ENCODE measurements at places on chromosomes 13 and 19. TPM values are rescaled to one million over a fixed set of nuclear protein-coding genes. Genes with fewer than 3 reads are reported as not detected.

- DNase-seq = no peak
Measured at GRCh38 chr13:47114030-47114429, 217.2 kb upstream of the HTR2A start.

- DNase-seq = no peak
Measured at GRCh38 chr13:36418022-36418805, 14.1 kb upstream of the CCNA1 start.

The CEACAM16 gene
- not detected for total RNA-seq

The TMEM59L gene
- 14.5 TPM for total RNA-seq

- no peak for DNase-seq
Measured at GRCh38 chr19:39671739-39672363, 16.1 kb downstream of the LGALS16 start.
